ENCODE measurements at places on chromosomes 12 and 14.

DNA sequence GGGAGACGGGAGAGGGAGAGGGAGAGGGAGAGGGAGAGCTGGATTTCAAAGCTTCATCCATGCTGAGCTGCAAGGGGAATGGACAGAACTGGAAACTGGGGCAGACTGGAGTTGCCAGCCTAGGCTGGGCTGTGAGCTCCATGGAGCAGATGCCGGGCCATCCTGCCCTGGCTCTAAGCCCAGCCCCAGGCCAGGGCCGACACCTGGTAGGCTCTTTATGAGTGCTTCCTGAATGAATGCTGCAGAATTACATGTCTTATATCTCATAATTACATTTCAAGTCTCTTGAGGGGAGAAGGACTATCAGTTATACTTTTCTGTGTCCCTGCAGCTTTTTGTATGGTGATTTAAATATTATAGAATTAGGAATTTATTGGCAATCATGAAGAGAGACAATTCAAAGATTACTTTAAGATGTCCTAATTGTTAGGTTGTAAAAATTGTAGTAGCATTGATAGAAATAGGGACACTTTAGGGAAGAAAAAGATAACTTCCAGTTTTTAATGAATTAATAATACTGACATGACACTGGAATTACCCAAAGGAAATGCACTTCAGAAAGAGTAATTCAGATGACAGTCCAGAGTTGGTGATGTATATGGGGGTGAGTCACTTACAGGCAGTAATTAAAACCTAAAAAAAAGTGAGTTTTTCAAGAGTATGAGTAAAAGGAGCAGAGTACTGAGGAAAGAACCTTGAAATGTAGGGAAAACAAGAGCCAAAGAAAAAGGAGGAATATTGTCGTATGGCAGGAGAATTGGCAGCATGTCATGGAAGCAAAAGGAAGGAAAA lies 29.0 kb downstream of the SCYL2 start:
- DNase-seq: no peak

GRCh38 chr14:104441275-104442106 lies 138.1 kb upstream of the C14orf180 start:
- no peak for DNase-seq

DNA sequence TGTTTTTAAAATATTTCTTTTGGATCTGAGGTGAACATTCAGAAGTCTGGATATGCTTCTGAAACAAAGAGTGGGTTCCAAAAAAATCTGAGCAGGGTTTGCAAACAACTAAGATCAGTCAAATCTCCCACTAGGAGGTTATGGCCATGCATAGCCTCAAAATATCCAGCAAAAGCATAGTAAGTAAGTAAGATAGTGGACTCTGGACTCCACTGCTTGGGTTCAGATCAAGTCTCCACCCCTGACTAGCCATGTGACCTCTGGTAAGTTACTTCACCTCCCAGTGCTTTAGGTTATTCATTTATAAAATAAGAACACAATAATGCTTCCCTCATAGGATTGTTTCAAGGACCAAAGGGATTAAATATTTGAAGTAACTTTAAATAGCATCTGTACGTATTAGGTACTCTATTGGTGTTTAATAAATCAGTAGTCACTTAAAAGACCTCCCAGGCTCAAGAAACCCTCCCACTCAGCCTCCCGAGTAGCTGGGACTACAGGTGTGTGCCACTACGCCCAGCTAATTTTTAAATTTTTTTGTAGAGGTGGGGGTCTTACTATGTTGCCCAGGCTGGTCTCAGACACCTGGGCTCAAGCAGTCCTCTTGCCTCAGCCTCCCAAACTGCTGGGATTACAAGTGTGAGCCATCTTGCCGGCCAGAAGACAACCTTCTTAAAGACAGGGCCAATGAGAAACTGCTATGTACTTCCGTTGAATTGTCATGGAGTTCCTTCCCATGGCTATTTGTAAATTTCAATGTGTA lies 95.7 kb upstream of the SOX5 start:
- no peak for DNase-seq

DNA sequence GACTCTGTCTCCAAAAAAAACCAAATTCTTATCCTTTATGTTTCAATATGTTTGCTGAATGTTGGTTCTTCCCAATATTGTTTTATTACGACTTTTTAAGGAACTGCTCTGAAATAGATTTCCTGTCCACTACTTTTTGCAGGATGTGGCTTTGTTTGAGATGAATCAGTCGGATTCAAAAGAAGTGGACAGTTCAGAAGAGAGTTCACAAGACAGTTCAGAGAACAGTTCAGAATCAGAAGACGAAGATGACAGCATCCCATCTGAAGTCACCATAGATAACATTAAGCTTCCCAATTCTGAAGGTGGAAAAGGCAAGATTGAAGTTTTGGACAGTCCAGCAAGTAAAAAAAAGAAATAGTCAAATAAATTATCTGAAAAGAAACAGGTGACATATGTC lies 8.2 kb downstream of the NOPCHAP1 start:
- peak; percentile 55 for DNase-seq

- no peak for DNase-seq
Measured at GRCh38 chr14:72776701-72777261, 117.1 kb downstream of the DPF3 start.

DNA sequence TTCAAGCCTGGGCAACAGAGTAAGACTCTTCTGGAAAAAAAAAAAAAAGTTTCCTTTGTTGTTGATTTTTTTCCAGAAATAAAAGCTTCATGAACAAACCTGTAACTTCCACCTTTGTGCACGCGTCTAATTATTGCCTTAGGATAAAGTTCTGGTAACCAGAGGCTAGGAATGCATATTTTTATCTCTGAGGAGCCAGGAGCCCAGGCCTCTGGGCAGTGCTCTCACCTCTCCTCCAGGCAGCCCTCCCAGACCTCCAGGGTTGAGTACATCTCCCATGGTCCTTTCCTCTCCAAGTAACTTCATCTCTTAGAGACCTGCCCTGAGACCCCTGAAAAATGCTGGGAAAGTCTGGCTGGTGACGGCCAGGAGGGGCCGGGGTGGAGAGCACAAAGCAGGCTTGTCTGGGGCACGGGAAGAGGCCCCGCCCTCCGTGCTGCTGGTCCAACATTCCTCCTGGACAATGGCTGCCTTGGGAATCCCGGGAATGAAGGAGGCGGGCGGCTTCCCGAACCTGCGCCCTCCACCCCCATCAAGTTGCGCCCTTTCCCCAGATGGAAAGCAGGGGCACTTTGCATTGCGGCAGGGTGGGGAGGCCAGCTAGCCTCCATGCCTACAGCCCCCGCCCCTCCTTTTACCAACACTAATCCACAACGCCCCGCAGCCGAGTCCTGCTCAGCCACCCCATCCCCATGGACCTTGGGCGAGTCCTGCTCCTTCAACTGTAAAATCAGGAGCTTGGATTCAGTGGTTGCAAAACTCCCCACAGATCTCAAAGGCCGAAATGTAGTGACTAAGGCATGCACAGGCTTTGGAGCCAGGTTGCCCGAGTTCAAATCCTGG lies 7.3 kb upstream of the FIGNL2 start:
- DNase-seq: no peak

DNA sequence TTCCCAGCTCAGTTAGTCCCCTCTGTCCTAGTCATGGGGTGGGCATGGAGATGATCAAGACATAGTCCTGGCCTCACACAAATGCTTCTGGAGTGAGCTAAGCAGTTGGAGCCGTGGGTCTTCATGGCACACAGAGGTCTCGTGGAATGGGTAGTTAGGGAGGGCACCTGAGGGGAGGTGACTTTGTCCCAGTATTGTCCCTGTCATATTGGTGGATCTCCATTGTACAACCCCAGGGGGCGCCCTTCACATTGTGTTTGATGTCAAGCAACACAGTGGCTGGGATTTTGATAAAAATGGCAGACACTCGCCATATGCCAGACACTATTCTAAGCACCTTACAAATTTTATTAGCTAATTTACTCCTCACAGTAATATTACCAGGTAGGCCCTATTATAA lies 175.4 kb upstream of the LHX5 start:
- DNase-seq: no peak

- no peak for DNase-seq
Measured at GRCh38 chr12:87935216-87935615, 94.0 kb downstream of the C12orf50 start.
